ENCODE measurements at places on chromosomes 1 and 21.

- DNase-seq = no peak
Measured at GRCh38 chr1:34144766-34145165, 20.3 kb downstream of the CSMD2 start.

- no peak for DNase-seq
Measured at GRCh38 chr1:118143121-118143520, 41.9 kb downstream of the SPAG17 start.

DNA sequence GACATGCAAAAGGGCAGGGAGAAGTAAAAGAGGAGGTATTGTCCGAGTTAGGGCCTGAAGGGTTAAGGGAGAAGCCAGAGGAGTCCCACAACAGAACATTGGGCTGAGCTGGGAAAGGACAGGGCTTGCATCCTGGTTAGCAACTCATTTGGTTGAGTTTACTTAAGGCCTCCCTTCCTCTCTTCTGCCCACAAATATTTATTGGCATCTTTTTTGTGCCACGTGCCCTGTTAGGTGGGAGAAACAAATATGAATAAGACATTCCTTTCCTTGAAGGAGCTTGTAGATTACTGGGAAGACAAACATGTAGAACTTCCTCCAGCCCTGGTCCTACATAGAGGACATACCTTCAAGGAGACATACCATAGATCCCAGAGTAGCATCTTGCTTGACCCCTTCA is 53.0 kb upstream of the PRELP start:
- DNase-seq = no peak

DNA sequence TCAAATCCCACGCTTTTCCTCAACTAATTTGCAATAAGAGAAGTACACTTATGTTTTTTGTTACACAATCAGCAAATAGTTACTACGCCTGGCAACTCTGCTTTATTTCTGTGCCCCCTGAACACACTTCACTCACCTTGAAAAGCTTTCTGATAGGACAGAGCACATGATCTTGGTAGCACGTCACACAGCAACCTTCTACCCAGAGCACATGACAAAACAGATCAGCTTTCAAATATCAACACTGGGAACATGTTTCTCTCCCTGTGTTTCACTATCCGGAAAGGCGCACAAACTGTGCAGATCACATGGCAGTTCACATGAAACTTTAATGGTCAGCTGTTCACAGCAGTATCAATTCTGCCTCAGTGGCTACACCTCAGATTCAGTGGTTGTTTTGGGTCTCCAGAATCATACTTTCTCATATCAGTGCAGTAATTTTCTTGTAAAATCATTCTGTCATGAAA is 2.2 kb downstream of the SLC19A2 start:
- peak; percentile 40 for DNase-seq

DNA sequence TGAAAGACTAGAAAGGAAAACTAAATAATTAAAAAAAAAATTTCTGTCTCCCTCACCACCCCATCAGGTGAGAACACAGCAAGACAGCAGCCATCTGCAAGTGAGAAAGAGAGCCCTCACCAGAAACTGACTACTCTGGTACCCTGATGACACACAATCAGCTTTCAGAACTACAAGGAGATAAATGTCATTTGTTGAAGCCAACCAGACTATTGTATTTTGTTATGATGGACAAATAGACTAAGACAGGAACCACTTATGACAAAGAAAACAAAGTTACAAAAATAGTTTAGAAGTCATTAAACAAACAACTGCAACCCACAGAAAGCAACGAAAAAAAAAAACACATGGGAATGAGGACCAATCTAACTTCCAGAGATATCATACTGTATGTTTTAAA is 98.3 kb downstream of the FAF1 start:
- no peak for DNase-seq

DNA sequence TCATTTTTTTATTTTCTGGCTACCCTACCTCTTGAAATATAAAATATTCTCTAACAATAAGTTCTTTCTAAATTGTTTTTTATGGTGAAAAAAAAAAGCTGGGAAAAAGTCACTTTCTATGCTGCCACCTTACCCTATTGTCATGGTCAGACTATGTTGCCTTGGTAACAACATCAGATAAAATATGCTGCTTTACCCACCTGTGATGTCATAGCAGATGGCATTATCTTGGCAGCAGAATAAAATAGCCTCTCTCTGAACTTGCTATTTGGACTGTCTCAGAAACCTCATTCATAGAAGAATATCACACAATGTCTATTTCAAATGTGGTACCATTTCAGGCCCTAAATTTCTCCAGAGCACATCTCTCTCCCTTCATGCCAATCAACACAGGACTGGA is 69.6 kb upstream of the SGIP1 start:
- DNase-seq = no peak

Data from fibroblast of the conjunctiva (primary cell).